Thoracic aorta (tissue), 2 donors: ENCODE measurements at places on chromosomes 4 and X.

DNA sequence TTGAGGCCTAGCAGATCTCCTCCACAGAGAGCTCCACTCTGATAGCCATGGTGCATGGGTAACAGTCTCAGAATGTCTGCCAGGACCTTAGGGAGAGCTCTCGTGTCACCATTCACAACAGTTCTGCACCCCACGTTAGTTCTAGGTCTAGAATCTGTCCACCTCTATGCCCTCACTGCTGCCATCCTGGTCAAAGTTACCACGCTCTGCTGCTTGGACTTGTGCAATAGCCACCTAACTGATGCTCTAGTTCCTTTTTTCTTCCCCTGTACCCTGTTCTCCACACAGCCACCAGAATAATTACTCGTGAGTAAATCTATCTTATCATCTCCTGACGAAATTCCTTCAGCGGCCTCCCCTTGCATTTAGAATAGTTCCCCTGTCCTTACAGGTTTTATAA, 268.8 kb upstream of the GATB start:
- H3K4me1 ChIP-seq = no peaks in the 10 kb centered on the region
- no peak overlapping the region for H3K27ac ChIP-seq
- no peaks in the 10 kb centered on the region for H3K36me3 ChIP-seq
- DNase-seq = no peak

- no peaks in the 10 kb centered on the region for H3K27me3 ChIP-seq
- no peak overlapping the region for H3K27ac ChIP-seq
- H3K4me3 ChIP-seq = no peak overlapping the region
- no peak for DNase-seq
- H3K36me3 ChIP-seq = no peaks in the 10 kb centered on the region
- no peaks in the 10 kb centered on the region for H3K4me1 ChIP-seq
Observed at GRCh38 chrX:28988246-28988645, 401.0 kb downstream of the IL1RAPL1 start.

GRCh38 chr4:119238068-119238722, 25.7 kb downstream of the USP53 start:
- DNase-seq = no peak
- no peak overlapping the region for H3K27ac ChIP-seq
- H3K36me3 ChIP-seq = peaks cover 19% of the 10 kb centered on the region
- no peaks in the 10 kb centered on the region for H3K27me3 ChIP-seq
- H3K4me3 ChIP-seq = no peak overlapping the region
- H3K4me1 ChIP-seq = peaks cover 17% of the 10 kb centered on the region

- no peak overlapping the region for H3K27ac ChIP-seq
- H3K4me3 ChIP-seq = no peak overlapping the region
- H3K27me3 ChIP-seq = no peaks in the 10 kb centered on the region
Observed at GRCh38 chr4:16942491-16942890, 44.0 kb upstream of the LDB2 start.

DNA sequence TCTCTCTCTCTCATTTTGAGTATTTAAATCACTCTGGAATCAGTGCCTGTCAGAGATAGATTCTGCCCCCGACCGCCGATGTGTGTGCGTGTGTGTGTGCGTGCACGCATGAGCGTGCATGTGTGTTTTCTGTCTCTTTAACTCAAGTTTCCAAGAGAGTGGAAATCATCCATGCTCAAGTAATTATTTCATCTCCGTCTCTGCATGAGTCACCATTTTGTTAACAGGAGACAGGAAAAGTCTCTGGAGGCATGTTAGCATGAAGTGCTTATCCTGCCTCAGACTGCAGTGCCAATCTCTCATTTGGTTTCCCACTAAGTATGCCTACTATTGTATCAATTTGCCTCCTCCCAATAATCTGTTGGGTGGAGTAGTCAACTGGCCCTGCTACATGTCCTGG, 182.9 kb upstream of the NHS start:
- DNase-seq = no peak
- no peaks in the 10 kb centered on the region for H3K27me3 ChIP-seq
- H3K27ac ChIP-seq = no peak overlapping the region
- no peak overlapping the region for H3K4me3 ChIP-seq

DNA sequence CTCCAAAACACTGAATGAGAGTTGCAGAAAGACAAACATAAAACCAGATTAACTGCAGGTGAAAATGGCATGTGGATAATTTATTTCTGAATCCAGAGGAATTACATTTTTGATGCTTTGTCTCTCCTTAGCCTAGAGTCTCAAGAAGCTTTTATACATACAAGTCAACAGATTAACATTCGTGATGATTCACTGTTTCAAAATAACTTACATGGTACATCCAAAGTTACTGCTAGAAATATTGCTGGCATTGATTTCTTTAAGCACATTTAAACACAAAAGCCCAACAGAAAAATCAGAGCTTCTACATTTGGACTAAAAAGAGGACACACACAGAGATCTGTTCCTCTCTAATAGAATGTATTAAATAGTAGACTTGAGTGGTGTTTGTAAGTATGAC, 105.6 kb downstream of the AMELX start:
- no peak for DNase-seq
- no peak overlapping the region for H3K27ac ChIP-seq
- H3K4me3 ChIP-seq = no peak overlapping the region
- H3K36me3 ChIP-seq = no peaks in the 10 kb centered on the region

GRCh38 chr4:100605144-100605543, 87.3 kb upstream of the EMCN start:
- H3K36me3 ChIP-seq = no peaks in the 10 kb centered on the region
- H3K27me3 ChIP-seq = no peaks in the 10 kb centered on the region
- DNase-seq = no peak
- no peak overlapping the region for H3K27ac ChIP-seq
- H3K4me1 ChIP-seq = no peaks in the 10 kb centered on the region
